ENCODE measurements at places on chromosomes 12 and 14. TPM values are rescaled to one million over a fixed set of nuclear protein-coding genes. Genes with fewer than 3 reads are reported as not detected.

Gene DLST
- total RNA-seq = 80.7 TPM

Gene P2RX2
- not detected for total RNA-seq

Gene AHNAK2
- 33.0 TPM for total RNA-seq

Gene TROAP
- 1.1 TPM for total RNA-seq

Gene SMARCD1
- 19.7 TPM for total RNA-seq

Gene RERG
- 1.1 TPM for total RNA-seq

Gene SUDS3
- total RNA-seq = 34.1 TPM

Gene SOX5
- 4.8 TPM for total RNA-seq

Gene ASCL1
- total RNA-seq = not detected

Gene CYP46A1
- total RNA-seq = 0.56 TPM

Gene FOXG1
- total RNA-seq = under 0.01 TPM

Gene SPTB
- total RNA-seq = under 0.01 TPM

Gene C12orf54
- total RNA-seq = not detected

Gene RECQL
- total RNA-seq = 85.1 TPM

Gene HOXC9
- not detected for total RNA-seq

Gene TEP1
- total RNA-seq = 18.9 TPM

Gene PRR4
- total RNA-seq = 0.28 TPM

Gene KLHDC1
- 1.9 TPM for total RNA-seq

Gene PPP4R4
- total RNA-seq = 2.5 TPM

Gene CATSPERB
- not detected for total RNA-seq

Gene PLEKHG7
- not detected for total RNA-seq

Gene POTEM
- not detected for total RNA-seq

Gene TSHR
- not detected for total RNA-seq

Gene TAS2R31
- total RNA-seq = 5.6 TPM

Gene ANG
- 10.1 TPM for total RNA-seq

Gene AMIGO2
- total RNA-seq = 30.3 TPM

Gene IGFBP6
- total RNA-seq = 1,794 TPM

Gene RFLNA
- 43.1 TPM for total RNA-seq

Gene COQ6
- total RNA-seq = 27.8 TPM

Gene JDP2
- 29.3 TPM for total RNA-seq

Gene ATXN7L3B
- 21.1 TPM for total RNA-seq

Gene SDR9C7
- not detected for total RNA-seq

Gene KCNA5
- total RNA-seq = not detected

Gene MUCL1
- total RNA-seq = not detected

Gene RASSF8
- total RNA-seq = 144 TPM

Gene OTX2
- total RNA-seq = not detected

Gene NPFF
- not detected for total RNA-seq

Gene PHC1
- total RNA-seq = 7.7 TPM

Gene KRT6C
- total RNA-seq = not detected

Gene IL23A
- total RNA-seq = 0.28 TPM

Gene HRK
- under 0.01 TPM for total RNA-seq

All from regular cardiac myocyte (primary cell).